ENCODE measurements at places on chromosomes 5 and 9.

DNA sequence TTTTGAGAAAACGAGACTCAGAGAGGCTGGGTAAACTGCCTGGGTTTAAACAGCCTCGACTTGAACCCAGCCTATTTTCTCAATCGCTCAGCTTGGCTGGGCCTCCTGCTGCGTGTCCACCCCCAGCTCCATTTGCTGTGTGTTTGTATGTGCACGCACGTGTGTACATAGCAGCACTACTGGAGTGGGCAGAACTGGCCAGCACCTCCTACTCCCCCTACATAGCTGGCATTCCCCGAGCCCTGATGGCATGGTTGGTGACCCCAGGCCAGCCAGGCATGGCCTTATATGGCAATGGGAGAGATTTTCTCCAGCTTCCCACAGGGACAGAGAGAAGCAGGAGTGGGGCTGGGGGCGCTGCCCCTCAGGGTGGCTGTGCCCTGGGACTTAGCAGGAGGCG is 4.1 kb downstream of the AIF1L start:
- no peak for DNase-seq

DNA sequence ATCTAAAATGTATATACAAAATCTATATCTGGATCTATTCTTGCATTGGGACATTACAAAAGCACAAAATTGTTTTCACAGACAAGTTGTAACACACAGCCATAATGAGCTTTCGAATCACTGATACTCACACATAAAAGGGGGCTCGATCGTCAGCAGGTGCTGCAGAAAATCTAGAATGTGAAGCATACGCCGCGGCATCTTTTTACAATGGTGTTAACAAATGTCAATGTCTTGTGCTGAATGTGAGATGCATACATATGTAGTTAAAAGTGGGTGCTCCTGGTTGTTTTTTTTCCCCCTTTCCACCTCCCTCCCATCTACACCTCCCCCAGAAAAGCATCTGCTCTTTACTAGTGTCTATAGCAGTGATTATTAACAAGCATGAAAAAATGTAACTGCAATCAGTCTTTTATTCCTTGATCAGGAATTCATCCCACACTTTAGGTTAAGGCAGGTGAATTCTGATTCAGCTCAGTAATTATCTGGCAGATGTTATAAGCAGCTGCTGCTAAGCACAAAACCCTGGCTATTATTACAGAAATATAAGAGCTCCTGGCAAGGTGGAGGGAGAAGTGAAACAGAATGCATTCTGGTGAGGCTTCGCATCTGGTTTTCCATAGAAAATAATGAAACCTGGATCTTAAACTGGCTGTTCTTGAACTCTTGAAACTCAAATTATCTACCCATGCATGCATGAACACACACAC is 114.1 kb downstream of the MPDZ start:
- no peak for DNase-seq

- DNase-seq, result no peak
Observed at GRCh38 chr5:32264957-32265572, 47.7 kb downstream of the MTMR12 start.

DNA sequence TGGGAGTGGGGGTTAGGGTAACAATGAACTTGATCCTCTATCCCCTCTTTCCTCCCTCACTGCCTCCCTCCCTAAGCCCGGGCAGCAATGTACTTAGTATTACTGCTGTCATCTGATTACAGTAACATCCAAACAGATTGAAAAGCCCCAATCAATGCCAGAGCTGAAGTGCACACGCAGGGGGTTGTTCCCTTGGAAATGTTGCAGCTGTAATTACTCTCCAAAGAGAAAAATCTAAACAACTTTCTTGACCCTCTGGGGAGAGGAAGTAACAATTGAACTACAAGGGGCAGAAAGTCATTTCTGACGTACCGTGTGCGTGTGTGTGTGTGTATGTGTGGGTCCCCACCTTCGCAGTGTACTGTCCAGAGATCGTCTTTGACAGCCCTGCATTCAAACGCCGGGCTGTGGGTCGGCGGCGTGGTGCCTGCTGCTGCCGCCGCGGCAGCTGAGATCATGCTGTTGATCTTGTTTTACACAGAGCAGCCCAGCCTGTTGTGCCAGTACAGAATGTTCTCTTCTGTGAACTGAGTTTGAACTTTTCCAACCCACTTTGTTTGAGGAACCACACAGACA is 66.0 kb upstream of the KLF9 start:
- DNase-seq, result no peak

GRCh38 chr5:76333571-76333970 is 69.5 kb upstream of the IQGAP2 start:
- DNase-seq, result no peak

- no peak for DNase-seq
Observed at GRCh38 chr5:61837788-61838187, 468.2 kb upstream of the KIF2A start.

DNA sequence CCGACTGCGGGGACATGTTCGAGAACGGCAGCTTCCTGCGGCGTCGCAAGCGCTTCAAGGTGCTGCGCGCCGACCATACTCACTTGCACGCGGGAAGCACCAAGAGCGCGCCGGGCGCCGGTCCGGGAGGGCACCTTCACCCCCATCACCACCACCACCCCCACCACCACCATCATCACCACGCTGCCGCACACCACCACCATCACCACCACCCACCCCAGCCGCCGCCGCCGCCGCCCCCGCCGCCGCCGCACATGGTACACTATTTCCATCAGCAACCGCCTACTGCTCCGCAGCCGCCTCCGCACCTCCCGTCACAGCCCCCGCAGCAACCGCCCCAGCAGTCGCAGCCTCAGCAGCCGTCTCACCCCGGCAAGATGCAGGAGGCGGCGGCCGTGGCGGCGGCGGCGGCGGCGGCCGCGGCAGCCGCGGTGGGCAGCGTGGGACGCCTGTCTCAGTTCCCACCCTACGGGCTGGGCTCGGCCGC is 514 bp downstream of the FOXB2 start:
- no peak for DNase-seq

GRCh38 chr9:110257097-110257841 is 962 bp upstream of the TXN start:
- no peak for DNase-seq

GRCh38 chr5:74490814-74491213 is 149.7 kb downstream of the ENC1 start:
- no peak for DNase-seq

DNA sequence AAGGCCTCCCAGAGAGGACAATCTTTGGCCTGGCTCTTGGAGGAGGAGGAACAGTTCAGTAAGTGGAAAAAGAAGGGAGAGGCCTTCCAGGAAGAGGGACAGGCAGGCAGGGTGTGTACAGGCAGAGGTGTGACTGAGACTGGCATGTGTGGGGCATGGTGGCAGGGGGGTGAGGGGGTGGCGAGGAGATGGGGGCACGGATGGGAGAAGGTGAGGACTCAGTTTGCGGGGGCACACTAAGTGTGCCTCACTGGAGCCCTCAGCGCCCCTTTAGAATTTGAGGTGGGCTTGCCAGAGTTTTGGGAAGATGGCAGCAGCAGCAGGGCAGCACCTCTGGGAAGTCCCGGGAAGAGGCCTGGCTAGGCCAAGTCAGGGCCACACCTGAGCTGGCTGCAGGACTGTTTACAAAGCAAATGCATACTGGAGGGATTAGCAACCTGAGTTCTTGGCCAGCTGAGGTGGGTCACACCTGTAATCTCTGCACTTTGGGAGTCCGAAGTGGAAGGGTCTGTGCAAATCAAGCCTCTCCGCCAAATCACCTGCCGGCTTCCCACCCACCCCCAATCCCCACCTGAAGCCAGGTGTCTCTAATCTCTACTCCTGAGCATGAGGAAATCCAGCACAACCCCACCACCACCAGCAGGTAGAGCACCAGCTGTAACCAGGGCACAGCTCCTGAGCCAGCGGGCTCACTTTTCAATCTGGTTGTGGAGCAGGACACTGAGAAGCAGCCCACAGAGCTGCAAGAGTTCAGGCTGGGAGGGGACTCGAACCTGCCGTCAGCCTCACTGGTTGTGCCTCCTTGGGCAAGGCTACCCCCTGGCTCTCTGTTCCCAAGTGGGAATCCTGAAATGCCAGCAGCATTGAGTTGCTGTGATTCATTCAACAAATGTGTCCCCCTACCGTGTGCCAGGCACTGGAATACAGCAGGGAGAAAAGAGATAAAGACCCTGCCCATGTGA is 10.2 kb upstream of the GABRP start:
- no peak for DNase-seq

DNA sequence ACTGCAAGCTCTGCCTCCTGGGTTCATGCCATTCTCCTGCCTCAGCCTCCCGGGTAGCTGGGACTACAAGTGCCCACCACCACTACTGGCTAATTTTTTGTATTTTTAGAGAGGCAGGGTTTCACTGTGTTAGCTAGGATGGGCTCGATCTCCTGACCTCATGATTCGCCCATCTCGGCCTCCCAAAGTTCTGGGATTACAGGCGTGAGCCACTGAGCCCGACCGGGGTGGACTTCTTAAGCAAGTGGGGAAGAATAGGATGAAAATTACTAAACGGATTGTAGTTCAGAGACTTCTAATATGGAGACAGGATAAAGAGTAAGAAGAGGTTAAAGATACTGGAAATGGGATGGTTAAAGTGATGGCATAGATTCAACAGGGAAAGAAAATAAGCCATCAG is 132.3 kb upstream of the IRX2 start:
- no peak for DNase-seq

- no peak for DNase-seq
Observed at GRCh38 chr5:3127423-3127911, 376.0 kb upstream of the IRX2 start.

GRCh38 chr5:73899055-73899454 is 273.1 kb downstream of the ARHGEF28 start:
- no peak for DNase-seq

DNA sequence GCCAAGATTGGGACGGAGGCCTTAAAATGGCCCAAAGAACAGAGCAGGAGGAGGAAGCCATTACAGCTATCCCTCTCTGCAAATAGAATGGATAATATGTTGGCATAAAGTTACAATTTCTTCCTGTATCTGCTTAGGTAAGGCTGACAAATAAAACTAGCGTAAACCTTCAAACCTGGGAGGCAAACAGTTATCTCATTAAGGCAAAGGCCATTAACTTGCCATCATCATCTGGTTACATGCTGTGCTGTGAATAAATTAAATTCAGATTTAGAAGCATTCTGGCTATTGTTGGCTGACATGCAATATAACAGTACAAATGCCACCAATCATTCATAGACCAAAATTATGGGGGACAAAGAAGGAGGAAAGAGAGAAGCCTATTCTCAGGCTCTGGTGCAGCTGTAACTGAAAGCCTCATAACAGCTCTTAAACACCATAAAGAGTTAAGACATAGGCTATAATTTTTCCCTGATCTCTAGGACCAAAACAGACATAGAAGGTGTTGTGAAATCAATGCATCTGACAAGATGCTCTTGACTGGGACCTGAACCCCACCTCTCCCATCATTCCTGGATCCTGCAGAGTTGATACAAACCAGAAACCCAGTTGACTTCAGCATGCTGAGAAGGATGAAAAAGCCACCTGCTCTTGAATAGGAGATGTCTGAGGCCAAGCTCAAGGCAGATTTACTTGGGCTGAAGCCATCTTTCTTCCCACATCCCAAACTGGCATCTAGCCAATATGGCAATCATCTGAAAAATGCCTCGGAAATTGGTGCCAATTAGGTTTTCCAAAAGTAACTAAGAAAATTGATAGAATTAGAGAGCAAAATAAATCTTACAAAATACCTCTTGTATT is 62.5 kb downstream of the PLCXD3 start:
- no peak for DNase-seq

GRCh38 chr9:99044827-99045226 is 60.1 kb upstream of the TGFBR1 start:
- no peak for DNase-seq

DNA sequence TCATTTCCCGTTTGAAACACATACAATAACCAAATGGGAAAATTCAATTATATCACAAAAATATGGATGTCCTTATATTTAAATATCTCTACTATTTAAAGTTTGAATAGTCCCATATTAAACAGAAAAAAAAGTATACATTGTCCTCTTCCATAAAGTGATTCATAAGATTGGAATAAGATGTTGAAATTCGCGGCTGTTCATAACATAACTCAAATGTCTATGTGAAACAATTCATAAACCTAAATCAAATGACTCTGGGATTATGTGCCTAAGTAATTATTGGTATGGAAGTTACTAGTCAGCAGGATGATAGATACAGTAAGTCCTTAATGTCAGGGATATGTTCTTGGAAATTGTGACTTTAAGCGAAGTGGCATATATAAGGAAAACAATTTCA is 3.9 kb upstream of the EFNA5 start:
- DNase-seq, result no peak

DNA sequence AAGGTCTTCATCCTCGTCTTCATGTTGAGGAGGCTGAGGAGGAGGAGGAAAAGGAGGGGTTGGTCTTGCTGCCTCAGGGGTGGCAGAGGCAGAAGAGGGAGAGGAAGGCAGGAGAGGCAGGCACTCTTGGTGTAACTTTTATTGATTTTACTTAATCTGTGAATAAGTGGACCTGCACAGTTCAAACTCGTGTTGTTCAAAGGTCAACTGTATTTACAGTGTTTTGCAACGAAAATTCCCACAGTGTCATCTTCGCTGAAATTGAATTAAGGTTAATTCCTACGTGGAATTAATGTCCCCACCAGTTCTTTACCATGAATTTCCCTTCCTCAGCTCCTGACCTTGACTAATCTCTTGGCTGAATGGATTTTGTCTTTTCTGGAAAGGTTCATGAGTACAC is 21.2 kb upstream of the ENHO start:
- DNase-seq, result no peak

GRCh38 chr5:56457887-56458812 is 225.0 kb upstream of the ANKRD55 start:
- no peak for DNase-seq

GRCh38 chr5:8522646-8523045 is 653.7 kb downstream of the MTRR start:
- no peak for DNase-seq

- no peak for DNase-seq
Observed at GRCh38 chr5:42586625-42587024, 163.4 kb downstream of the GHR start.

GRCh38 chr5:40988746-40989510 is 79.6 kb downstream of the C7 start:
- no peak for DNase-seq

DNA sequence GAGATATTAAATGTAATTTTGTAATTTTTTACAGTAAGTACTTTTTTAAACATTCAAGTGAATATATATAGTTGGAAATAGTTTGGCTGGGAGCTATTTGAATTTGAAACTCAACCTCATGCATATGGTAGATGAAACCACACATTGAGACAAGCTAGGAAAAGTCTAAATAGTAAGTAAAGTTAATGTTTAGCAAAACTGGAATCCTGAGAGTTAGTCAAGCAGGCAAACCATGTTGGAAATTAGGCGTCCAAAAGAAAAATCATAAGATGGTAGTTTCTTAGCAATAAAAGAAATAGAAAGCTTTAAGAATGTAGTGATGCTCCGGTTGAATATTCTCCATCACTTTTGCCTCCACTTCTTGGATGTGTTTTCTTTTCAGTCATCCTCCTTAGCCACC is 657.1 kb upstream of the CDH10 start:
- no peak for DNase-seq

GRCh38 chr5:150066901-150067396 is 19.4 kb downstream of the CSF1R start:
- DNase-seq, result no peak

Measured in activated naive CD4-positive, alpha-beta T cell treated with anti-CD3 and anti-CD28 coated beads, Interleukin-2, amount 50 U/mL, for 72 hours (primary cell).